ENCODE measurements at places on chromosomes 11 and 22.
A peak's percentile ranks its signal among the peaks of the same experiment; 100 is the strongest.

- DNase-seq: no peak
These were observed 91.2 kb downstream of the GRIA4 start for GRCh38 chr11:105701098-105701497.

DNA sequence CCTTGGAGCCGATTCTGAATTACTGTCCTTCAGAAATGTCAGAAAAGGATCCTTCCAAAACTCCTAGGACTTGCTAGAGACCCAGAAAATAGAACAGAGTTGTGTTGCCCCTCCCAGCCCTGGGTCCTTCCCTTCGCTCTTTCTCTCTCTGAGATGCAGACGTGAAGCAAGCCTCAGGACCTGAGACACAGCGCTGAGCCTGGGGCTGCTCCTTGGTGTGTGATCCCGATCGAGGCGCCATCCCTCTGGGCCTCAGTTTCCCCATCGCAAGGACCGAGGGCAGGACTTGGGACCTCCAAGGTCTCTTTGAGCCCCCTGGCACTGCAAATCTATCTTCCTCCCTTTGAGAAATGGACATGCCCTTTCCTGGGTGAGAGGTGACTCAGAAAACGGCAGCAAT is 533.5 kb downstream of the TBC1D22A start:
- DNase-seq: no peak

- no peak for DNase-seq
These were observed 852.3 kb upstream of the CHORDC1 start for GRCh38 chr11:91075032-91075695.

- no peak for DNase-seq
These were observed 54.2 kb downstream of the TEAD1 start for GRCh38 chr11:12728417-12728816.

- DNase-seq: peak; percentile 21
These were observed 4.7 kb upstream of the FAM111B start for GRCh38 chr11:59102259-59102765.

All from SK-N-DZ (cell line).